Activated CD8-positive, alpha-beta memory T cell treated with anti-CD3 and anti-CD28 coated beads, Interleukin-2, amount 10 ng/mL, durations not matched to agents 7 days and 5 days (primary cell): ENCODE measurements at places on chromosomes 1 and 21. TPM values are rescaled to one million over a fixed set of nuclear protein-coding genes. Genes with fewer than 3 reads are reported as not detected.

DNA sequence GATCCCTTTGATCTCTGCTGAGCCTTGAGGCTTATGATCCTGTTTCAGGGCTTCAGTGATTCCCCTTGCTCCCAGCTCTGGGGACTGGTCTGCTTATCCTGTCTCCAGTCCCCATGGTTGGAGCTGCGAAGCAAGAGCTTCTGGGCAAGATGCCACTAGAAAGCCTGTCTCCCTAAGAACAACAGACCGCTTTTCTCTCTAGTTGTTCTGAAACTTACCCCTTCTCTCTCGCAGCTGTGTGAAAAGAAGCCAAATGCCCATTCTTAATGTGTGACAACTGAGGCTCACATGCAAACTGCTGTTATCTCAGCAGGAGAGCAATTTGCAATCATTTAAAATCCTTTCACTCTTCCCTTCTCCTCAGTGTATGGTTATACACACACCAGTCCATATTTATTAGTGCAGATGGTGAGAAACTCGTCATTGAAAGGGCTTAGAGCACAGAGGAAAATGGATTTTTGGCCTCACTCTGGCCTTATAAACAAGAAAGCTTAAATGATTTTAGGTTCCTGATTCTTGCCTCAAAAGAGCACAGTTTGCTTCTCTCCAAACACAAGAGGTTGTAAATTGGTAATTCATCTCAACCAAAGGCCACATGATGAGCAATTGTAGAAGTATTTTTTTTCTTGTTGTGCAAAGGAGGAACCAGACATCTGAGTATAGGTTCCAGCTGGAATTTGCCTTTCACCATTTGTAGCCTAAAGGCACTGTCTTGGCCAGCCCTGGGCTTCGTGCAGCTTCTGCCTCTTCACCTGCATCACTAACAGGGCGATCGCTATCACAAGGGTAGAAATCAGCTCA lies 179.2 kb upstream of the LMO4 start:
- H3K4me1 ChIP-seq: peaks cover 9% of the 10 kb centered on the region
- H3K27ac ChIP-seq: no peak overlapping the region
- H3K4me3 ChIP-seq: no peak overlapping the region
- H3K36me3 ChIP-seq: no peaks in the 10 kb centered on the region
- H3K27me3 ChIP-seq: peaks cover 48% of the 10 kb centered on the region

- no peak overlapping the region for H3K27ac ChIP-seq
- H3K4me3 ChIP-seq: no peak overlapping the region
- no peaks in the 10 kb centered on the region for H3K27me3 ChIP-seq
These were observed 29.5 kb downstream of the LPGAT1 start for GRCh38 chr1:211800925-211801607.

DNA sequence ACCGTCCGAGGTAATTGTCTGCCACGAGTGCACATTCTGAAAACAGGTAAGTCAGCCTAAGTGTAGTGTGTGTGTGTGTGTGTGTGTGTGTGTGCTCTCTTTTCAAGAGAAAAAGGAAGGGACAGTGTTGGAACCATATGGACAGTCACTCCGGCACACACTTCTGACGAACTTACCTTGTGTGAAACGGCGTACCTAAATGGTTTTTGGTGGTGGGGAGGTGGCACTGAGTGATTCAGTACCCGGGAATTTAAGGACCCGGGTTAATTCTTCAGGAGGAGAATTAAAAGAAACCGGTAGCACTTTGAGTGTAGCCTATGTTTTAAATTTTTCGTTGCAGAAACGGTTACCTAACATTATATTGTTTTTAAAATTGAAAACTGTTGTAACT lies 286 bp downstream of the ODR4 start:
- peak overlapping the region; percentile 97 for H3K27ac ChIP-seq
- H3K36me3 ChIP-seq: peaks cover 25% of the 10 kb centered on the region
- peaks cover 33% of the 10 kb centered on the region for H3K4me1 ChIP-seq
- no peaks in the 10 kb centered on the region for H3K27me3 ChIP-seq

- H3K36me3 ChIP-seq: peaks cover 56% of the 10 kb centered on the region
- peaks cover 82% of the 10 kb centered on the region for H3K4me1 ChIP-seq
- no peaks in the 10 kb centered on the region for H3K27me3 ChIP-seq
- H3K4me3 ChIP-seq: no peak overlapping the region
These were observed 7.7 kb downstream of the YBX1 start for GRCh38 chr1:42689912-42690311.

- no peak overlapping the region for H3K27ac ChIP-seq
- no peaks in the 10 kb centered on the region for H3K27me3 ChIP-seq
- H3K4me1 ChIP-seq: peaks cover 2% of the 10 kb centered on the region
- no peak overlapping the region for H3K4me3 ChIP-seq
- peaks cover 10% of the 10 kb centered on the region for H3K36me3 ChIP-seq
These were observed 550.6 kb downstream of the PTBP2 start for GRCh38 chr1:97271916-97272788.

GRCh38 chr21:44972821-44973220 lies 33.0 kb downstream of the SLX9 start:
- no peaks in the 10 kb centered on the region for H3K36me3 ChIP-seq
- H3K4me1 ChIP-seq: peaks cover 14% of the 10 kb centered on the region
- no peak overlapping the region for H3K4me3 ChIP-seq
- H3K27ac ChIP-seq: no peak overlapping the region
- DNase-seq: no peak

DNA sequence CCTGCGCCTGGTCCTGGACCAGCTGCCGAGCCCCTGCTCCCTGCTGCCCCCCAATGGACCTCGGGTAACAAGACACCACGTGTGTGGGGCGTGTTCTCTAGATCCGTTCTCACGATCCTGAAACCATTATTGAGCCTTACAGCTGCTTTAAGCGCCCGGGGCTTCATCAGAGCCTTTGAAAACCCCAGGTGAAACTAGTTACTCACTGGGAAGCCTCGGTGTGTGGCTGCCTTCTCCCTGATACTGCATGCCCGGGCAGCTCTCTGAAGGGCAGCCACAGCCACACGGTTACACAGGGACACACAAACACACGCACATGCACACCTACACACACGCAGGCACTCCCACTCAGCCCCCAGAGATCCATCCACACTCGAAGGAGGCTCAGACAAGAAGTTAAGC lies 5.3 kb downstream of the HES2 start:
- H3K27me3 ChIP-seq: peaks cover 64% of the 10 kb centered on the region
- H3K4me3 ChIP-seq: no peak overlapping the region
- peak; percentile 65 for DNase-seq
- peaks cover 9% of the 10 kb centered on the region for H3K4me1 ChIP-seq

DNA sequence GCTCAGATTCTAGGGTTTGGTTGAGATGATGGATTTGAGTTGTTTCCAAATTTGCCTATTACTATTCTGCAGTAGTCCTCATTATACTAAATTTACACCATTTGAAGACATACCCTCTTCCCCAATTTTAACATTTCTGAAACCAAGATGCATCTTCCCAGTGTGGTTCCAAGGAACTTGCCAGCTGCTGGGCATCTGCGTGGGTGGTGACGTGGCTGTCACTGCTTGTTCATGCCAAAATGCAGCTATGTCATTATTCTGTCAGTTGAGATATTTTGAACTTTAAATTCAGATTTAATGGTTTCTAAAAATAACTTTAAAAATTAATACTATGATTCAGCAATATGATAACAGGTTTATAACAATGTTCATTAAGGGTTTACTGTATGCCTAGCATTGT lies 1.2 kb downstream of the ZFP69 start:
- peak overlapping the region; percentile 47 for H3K4me3 ChIP-seq
- H3K27me3 ChIP-seq: no peaks in the 10 kb centered on the region
- no peak for DNase-seq
- H3K27ac ChIP-seq: peak overlapping the region; percentile 50

GRCh38 chr1:157376681-157377080 lies 175.6 kb downstream of the FCRL5 start:
- peaks cover 35% of the 10 kb centered on the region for H3K27me3 ChIP-seq
- DNase-seq: no peak
- no peak overlapping the region for H3K27ac ChIP-seq
- H3K4me1 ChIP-seq: peaks cover 7% of the 10 kb centered on the region
- H3K36me3 ChIP-seq: no peaks in the 10 kb centered on the region

HMCN1 gene
- total RNA-seq: 0.28 TPM
